ENCODE measurements at places on chromosomes 13 and 19. TPM values are rescaled to one million over a fixed set of nuclear protein-coding genes. Genes with fewer than 3 reads are reported as not detected.

Gene COL4A1
- 761 TPM for polyA plus RNA-seq

Gene PLPPR3
- polyA plus RNA-seq = 0.84 TPM

Gene SLC1A6
- polyA plus RNA-seq = 0.20 TPM

Gene ZNF606
- 12.3 TPM for polyA plus RNA-seq

Gene CGB5
- not detected for polyA plus RNA-seq

- H3K36me3 ChIP-seq = no peaks in the 10 kb centered on the region
- H3K4me3 ChIP-seq = no peak overlapping the region
- no peaks in the 10 kb centered on the region for H3K4me1 ChIP-seq
- no peaks in the 10 kb centered on the region for H3K27me3 ChIP-seq
Observed at GRCh38 chr13:103523858-103524257, 457.6 kb upstream of the SLC10A2 start.

GRCh38 chr19:13790354-13790753 lies 4.9 kb upstream of the ZSWIM4 start:
- no peak for DNase-seq
- no peak overlapping the region for H3K4me3 ChIP-seq
- no peaks in the 10 kb centered on the region for H3K36me3 ChIP-seq
- peaks cover 20% of the 10 kb centered on the region for H3K4me1 ChIP-seq
- no peaks in the 10 kb centered on the region for H3K27me3 ChIP-seq

GRCh38 chr19:8320564-8321066 lies 560 bp downstream of the NDUFA7 start:
- peak overlapping the region; percentile 91 for H3K27ac ChIP-seq
- H3K4me3 ChIP-seq = peak overlapping the region; percentile 87
- H3K36me3 ChIP-seq = peaks cover 33% of the 10 kb centered on the region
- DNase-seq = no peak
- H3K27me3 ChIP-seq = no peaks in the 10 kb centered on the region

DNA sequence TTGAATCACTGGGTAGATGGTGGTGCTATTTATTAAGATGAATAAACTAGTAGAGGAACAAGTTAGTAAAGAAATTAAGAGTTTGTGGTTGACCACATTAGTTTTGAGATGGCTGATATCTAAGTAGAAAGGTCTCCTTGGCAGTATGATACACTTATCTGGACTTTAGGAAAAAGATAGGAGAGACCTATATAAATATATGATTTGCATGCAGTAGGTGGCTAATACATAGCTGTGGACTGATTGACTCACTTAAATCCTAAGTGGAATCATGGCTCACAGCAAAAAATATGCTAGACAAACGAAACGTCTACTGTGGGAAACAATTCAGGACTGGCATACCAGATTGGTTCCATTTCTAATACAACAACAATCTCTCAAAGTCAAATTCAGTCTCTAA lies 92.0 kb downstream of the CAB39L start:
- no peaks in the 10 kb centered on the region for H3K4me1 ChIP-seq
- H3K4me3 ChIP-seq = no peak overlapping the region
- DNase-seq = no peak
- H3K36me3 ChIP-seq = no peaks in the 10 kb centered on the region
- no peak overlapping the region for H3K27ac ChIP-seq
- no peaks in the 10 kb centered on the region for H3K27me3 ChIP-seq

GRCh38 chr19:8075158-8076074 lies 22.9 kb downstream of the CCL25 start:
- H3K4me1 ChIP-seq = no peaks in the 10 kb centered on the region
- peaks cover 2% of the 10 kb centered on the region for H3K27me3 ChIP-seq
- H3K36me3 ChIP-seq = peaks cover 16% of the 10 kb centered on the region
- H3K4me3 ChIP-seq = no peak overlapping the region
- DNase-seq = peak; percentile 34

DNA sequence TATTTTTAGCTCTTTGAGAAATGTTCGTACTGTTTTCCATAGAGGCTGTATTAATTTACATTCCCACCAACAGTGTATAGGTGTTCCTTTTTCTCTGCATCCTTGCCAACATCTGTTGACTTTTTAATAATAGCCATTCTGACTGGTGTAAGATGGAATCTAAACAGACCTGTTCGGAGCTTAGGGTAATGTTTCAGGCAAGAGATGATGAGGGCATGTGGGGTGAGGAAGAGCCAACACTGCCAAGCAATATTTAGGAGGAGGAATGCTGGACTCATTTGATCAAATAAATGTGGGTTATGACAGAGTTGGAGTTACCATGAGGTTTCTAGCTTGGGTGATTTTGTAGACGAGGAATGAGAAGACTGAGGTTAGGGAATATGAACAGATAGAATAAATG lies 382.9 kb downstream of the KLF12 start:
- H3K4me1 ChIP-seq = no peaks in the 10 kb centered on the region
- H3K27me3 ChIP-seq = no peaks in the 10 kb centered on the region
- H3K4me3 ChIP-seq = no peak overlapping the region
- H3K36me3 ChIP-seq = peaks cover 4% of the 10 kb centered on the region
- H3K27ac ChIP-seq = no peak overlapping the region
- DNase-seq = no peak

- DNase-seq = no peak
- H3K4me1 ChIP-seq = peaks cover 27% of the 10 kb centered on the region
- H3K27ac ChIP-seq = no peak overlapping the region
- H3K4me3 ChIP-seq = no peak overlapping the region
- H3K36me3 ChIP-seq = peaks cover 32% of the 10 kb centered on the region
Observed at GRCh38 chr19:5071579-5071978, 102.7 kb downstream of the KDM4B start.

GRCh38 chr13:75691183-75691582 lies 55.1 kb downstream of the LMO7 start:
- no peaks in the 10 kb centered on the region for H3K36me3 ChIP-seq
- no peaks in the 10 kb centered on the region for H3K27me3 ChIP-seq
- H3K4me3 ChIP-seq = no peak overlapping the region
- no peak for DNase-seq
- H3K27ac ChIP-seq = no peak overlapping the region
- no peaks in the 10 kb centered on the region for H3K4me1 ChIP-seq

DNA sequence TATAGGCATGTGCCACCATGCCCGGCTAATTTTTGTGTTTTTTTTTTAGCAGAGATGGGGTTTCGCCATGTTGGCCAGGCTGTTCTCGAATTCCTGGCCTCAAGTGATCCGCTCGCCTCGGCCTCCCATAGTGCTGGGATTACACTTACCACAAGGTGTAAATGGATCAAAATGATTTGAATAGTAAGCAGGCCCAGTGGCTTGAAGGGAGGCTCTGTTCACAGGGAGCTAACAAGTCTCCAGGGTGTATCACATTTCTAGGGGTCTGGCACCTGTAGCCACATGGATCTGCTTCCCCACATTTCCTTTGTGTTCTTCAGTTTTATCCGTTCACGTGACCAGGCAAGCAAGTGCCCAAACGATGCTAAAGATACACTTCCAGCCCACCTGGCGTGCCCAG lies 13.5 kb upstream of the CNFN start:
- H3K36me3 ChIP-seq = peaks cover 8% of the 10 kb centered on the region
- no peak overlapping the region for H3K27ac ChIP-seq
- DNase-seq = no peak
- peaks cover 13% of the 10 kb centered on the region for H3K4me1 ChIP-seq

DNA sequence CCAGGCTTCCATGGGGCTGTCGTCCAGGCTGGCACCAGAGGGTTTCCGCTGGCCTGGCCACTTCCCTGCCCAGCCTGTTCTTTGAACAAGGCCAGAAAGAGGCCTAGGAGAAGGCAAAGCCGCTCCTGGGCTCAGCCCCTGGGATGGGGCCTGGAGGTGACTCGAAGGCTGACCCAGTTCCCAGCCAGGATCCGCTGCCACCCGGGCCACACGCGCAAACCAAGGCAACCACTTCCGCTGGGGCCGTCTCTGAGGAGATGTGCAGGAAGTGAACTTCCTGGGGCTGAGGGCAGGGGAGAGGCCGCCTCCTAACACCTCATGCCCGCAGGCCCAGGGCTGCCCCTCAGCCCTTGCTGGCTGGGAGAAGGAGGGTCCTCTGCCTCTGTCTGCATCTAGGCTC lies 15.2 kb downstream of the PLEKHF1 start:
- no peaks in the 10 kb centered on the region for H3K27me3 ChIP-seq
- no peak overlapping the region for H3K4me3 ChIP-seq
- H3K36me3 ChIP-seq = no peaks in the 10 kb centered on the region
- no peak for DNase-seq
- H3K4me1 ChIP-seq = peaks cover 62% of the 10 kb centered on the region

DNA sequence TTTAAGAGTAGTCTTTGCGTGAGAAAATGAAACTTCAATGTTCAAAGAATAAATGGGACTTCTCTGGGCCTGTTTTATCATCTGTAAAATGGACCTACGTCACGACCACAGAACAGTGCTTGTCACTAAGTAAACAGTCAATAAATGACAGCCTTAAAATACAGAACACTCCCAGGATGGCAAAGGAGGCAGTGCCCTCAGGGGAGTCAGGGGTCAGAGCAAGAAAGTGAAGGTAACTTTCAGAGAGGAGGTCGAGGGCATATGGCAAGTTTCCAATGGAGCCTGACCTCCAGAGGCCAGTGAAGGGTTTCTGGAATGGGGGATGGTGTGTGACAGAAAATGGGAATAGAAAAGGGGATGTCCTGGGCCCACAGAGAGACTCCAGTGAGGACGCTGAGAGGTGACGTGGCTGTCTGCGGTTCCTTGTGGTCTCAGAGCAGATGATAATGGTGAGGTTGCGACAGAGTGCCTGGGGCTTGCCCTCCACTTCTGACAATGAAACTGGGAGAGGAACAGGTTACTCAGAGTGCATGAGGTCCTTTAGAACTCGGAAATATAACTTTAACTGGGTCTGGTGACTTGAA lies 91.8 kb downstream of the UBL3 start:
- no peaks in the 10 kb centered on the region for H3K27me3 ChIP-seq
- no peak overlapping the region for H3K4me3 ChIP-seq
- no peaks in the 10 kb centered on the region for H3K36me3 ChIP-seq

DNA sequence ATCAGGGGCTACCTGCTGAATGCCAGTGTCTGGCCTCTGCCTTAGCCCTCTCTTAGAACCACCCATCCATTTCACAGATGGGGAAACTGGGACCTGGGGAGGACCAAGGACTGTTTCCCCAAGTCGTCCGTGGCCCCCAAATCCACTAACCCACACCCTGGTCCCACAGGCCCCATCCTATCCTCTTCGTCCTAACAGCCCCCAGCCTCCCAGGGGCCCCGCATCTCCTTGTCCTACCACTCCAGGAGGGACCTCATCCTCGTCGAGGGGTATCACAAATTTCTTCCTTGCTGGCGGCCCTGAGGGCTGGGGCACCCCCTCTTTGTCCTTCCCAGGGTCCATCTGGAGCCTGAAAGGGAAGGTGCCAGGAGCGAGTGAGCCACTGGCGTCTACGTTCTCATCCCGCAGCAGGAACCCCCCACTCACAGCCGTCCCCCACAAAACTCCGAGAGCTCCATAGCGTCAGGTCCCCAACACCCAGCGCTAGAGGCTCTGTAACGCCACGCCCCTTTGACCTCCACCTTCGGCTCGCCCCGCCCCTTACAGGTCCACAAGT lies 606 bp downstream of the ERCC1 start:
- H3K4me3 ChIP-seq = peak overlapping the region; percentile 91
- H3K27ac ChIP-seq = peak overlapping the region; percentile 94
- peaks cover 32% of the 10 kb centered on the region for H3K36me3 ChIP-seq
- H3K27me3 ChIP-seq = no peaks in the 10 kb centered on the region

- H3K27me3 ChIP-seq = no peaks in the 10 kb centered on the region
- no peak overlapping the region for H3K27ac ChIP-seq
- no peak overlapping the region for H3K4me3 ChIP-seq
- H3K4me1 ChIP-seq = no peaks in the 10 kb centered on the region
Observed at GRCh38 chr13:32636711-32637110, 50.5 kb downstream of the PDS5B start.

GRCh38 chr19:10001899-10002298 lies 8.4 kb downstream of the COL5A3 start:
- H3K27ac ChIP-seq = no peak overlapping the region
- no peak overlapping the region for H3K4me3 ChIP-seq
- no peak for DNase-seq
- H3K4me1 ChIP-seq = peaks cover 21% of the 10 kb centered on the region
- H3K36me3 ChIP-seq = peaks cover 51% of the 10 kb centered on the region
- no peaks in the 10 kb centered on the region for H3K27me3 ChIP-seq

DNA sequence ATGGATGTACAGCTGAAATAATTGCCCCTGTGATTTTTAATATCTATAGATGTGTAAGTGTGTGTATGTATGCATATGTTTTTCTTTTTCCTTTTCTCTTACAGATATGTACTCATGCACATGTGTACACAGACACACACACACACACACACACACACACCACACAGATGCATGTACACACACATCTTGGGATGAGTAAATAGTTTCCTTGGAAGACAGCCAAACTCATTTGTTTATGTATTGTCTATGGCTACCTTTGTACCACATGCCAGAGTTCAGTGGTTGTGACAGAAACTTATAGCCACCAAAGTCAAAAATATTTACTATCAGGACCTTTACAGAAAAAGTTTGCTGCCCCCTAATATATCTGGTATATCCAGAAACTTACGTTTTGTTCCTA lies 192.6 kb downstream of the MAB21L1 start:
- peak; percentile 6 for DNase-seq
- H3K27me3 ChIP-seq = no peaks in the 10 kb centered on the region
- H3K4me1 ChIP-seq = no peaks in the 10 kb centered on the region
- H3K27ac ChIP-seq = no peak overlapping the region
- no peaks in the 10 kb centered on the region for H3K36me3 ChIP-seq
- no peak overlapping the region for H3K4me3 ChIP-seq

- H3K36me3 ChIP-seq = peaks cover 33% of the 10 kb centered on the region
- peaks cover 53% of the 10 kb centered on the region for H3K4me1 ChIP-seq
- DNase-seq = peak; percentile 95
- H3K27ac ChIP-seq = peak overlapping the region; percentile 96
Observed at GRCh38 chr19:53868892-53869804, 1.5 kb downstream of the MYADM start.

- no peaks in the 10 kb centered on the region for H3K27me3 ChIP-seq
- no peaks in the 10 kb centered on the region for H3K4me1 ChIP-seq
- H3K36me3 ChIP-seq = no peaks in the 10 kb centered on the region
- no peak overlapping the region for H3K4me3 ChIP-seq
Observed at GRCh38 chr13:93771227-93771626, 544.6 kb downstream of the GPC6 start.

DNA sequence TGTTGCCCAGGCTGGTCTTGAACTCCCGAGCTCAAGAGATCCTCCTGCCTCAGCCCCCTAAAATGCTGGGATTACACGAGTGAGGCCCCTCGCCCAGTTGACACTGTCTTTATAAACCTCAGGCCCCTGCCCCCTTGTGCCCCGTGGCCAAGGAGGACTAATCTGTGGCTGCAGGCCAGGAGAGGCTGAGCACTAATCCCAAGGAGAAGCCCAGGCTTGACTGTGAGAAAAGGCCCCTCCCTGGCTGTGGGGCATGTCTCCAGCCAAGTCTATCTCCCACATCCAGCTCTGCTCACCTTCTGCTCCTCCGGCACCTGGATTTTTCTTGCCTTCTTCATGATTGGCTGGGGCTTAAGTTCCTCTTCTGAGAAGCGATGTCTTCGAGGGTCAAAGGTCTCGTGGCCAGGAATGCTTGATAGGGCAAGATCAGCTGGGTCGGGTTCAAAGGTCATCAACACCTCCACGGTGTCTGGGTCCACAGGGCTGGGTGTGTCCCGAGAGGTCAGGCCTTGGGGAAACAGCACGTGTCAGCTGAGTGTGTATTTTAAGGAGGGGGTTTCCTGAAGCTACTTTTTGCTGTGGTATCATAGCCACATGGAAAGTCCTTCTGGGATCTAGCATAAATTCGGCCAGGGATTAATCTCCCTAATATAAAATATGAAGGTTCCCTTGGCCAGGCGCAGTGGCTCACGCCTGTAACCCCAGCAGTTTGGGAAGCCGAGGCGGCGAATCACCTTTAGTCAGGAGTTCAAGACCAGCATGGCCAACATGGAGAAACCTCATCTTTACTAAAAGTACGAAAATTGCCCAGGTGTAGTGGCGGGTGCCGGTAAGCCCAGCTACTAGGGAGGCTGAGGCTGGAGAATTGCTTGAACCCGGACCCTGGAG lies 3.8 kb downstream of the DBP start:
- peaks cover 68% of the 10 kb centered on the region for H3K4me1 ChIP-seq
- peaks cover 15% of the 10 kb centered on the region for H3K36me3 ChIP-seq
- peak; percentile 50 for DNase-seq
- no peak overlapping the region for H3K4me3 ChIP-seq
- no peaks in the 10 kb centered on the region for H3K27me3 ChIP-seq
- no peak overlapping the region for H3K27ac ChIP-seq
